ENCODE measurements at places on chromosomes 7 and 10.

DNA sequence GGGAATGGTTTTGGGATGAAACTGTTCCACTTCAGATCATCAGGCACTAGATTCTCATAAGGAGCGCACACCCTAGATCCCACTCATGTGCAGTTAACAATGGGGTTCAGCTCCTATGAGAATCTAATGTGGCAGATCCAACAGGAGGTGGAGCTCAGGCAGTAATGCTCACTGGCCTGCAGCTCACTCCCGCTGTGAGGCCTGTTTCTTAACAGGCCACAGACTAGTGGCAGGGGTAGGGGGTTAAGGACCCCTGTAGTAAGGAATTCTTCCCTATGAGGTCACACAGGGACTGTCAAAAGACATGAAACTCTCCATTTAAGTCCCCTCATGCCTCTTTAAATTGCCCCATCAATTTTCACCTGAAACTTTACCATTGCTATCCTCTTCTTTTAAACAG is 8.0 kb downstream of the HGF start:
- DNase-seq, result no peak

GRCh38 chr10:649445-649797 is 40.0 kb downstream of the DIP2C start:
- no peak for DNase-seq

- no peak for DNase-seq
These were observed 159.9 kb upstream of the EEPD1 start for GRCh38 chr7:35993113-35993512.

DNA sequence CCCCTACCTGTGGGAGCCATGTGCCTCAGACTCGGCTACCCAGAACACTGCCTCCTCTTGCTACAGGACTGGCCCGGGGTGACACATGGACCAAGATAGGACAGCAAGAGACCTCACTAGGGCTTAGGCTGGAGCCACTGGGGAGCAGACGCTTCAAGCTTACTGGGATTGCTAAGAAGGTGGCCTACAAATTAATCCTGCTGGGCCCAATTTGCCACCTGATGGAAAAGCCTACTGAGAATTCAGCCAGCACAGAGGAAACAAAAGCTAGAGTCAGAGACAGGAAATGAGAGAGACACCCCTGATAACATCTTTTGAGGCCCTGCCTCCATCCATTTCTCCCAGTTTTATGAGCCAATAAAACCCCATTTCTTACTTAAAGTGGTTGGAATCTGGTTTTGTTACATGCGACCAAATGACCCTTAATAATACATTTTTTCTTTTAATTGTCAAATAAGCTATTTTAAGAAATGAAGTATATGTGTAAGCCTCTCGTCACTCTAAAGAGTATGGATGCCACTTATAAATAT is 282.1 kb downstream of the CXCL12 start:
- DNase-seq, result no peak

GRCh38 chr10:27446091-27446918 is 57.8 kb upstream of the RAB18 start:
- peak; percentile 57 for DNase-seq

DNA sequence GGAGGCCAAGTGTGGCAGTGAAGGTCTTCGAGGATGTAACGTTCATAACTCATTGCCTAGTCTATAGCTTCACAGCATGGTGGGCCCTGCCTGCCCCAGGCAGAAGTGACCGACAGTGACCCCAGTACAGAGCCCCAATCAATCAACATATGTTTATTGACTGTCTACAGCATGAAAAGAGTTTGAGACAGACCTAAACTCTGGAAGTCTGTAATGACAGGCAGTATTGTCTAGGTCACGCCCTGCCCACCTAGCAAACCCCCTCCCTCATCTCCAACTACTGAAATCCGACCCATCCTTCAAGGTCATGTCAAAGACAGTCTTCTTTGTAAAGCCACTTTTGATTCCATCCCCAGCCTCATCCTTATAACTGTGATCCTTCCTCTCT is 43.9 kb downstream of the LYZL1 start:
- no peak for DNase-seq

DNA sequence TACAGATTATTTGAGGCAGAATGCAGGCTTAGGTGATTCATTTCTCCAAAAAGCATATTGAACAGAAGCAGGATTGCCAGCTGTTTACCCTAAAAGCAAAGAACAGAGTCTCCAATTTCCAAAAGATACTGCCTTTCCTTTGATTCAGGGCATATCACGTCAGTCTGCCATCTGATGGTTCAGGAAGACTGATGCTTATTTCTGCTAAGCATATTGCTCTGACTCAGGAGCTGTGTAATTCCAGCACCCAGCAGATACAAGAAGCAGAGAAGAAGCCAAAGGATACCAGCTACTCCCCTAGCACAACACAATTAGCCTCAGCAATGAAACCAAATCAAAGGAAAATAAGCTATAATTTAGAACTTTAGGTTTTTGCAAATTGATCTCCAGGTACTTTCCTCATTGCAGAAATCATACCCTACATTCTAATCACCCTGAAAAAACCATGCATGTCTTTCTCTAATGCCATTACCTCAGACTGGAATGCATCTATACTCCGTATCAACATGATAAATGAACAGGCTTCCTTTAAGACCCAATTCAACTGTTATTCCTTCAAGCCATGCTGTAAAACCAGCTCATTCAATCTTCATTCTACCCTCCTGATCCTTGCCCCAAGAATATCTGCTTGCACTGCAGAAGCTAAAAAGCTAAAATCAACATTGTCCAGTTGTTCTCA is 55.1 kb downstream of the ABI1 start:
- peak; percentile 31 for DNase-seq

GRCh38 chr7:7817748-7818147 is 99.3 kb upstream of the RPA3 start:
- no peak for DNase-seq

DNA sequence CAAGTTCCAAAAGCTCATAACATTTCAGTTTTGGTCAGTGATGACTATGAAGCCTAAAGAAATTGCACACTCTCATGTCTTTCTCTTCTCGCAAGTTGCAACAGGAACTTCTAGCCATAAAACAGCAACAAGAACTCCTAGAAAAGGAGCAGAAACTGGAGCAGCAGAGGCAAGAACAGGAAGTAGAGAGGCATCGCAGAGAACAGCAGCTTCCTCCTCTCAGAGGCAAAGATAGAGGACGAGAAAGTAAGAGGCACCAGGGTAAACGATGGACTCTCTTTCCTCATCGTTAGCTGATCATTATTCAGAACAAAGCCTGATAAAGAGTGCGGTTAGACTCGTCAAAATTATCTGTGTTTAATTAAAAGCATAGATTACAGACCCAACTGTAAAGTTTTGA is 94.7 kb downstream of the HDAC9 start:
- no peak for DNase-seq

GRCh38 chr10:102242118-102242485 is 790 bp upstream of the PITX3 start:
- no peak for DNase-seq

DNA sequence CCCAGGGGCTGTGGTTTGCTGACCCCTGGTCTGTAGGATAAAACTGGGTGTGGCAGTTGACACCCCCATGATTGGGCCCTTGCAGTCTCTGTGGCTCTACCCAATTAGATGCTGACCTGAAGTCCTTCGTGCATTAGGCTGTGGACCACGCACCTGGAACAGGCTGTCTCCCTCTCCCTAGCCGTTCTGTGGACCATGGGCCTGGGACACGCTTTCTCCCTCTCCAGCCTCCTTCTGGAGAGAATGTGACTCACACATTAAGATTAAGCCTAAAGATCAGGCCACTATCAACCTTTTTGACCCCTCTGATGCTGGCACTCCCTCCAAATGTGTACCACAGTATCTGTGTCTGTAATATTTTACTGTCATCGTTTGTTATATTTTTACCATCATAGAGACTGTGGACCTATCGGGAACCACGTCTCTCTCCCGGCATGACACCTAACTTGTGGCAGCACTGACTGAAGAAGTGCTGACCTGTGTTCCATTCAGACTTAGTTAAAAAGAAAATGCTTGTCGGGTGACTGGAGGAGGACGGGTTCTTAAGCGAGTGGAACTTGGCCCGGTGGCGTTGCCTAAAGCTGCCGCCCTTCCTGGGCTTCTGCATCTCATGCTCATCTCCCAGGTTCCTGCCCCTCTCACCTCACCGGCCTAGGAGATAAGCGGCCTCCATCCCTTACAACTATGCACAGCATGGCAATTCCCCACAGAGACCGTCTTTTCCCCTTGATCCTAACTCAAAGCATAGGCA is 92.8 kb downstream of the WDR37 start:
- no peak for DNase-seq

GRCh38 chr10:96863922-96864543 is 31.9 kb downstream of the LCOR start:
- DNase-seq, result peak; percentile 41

DNA sequence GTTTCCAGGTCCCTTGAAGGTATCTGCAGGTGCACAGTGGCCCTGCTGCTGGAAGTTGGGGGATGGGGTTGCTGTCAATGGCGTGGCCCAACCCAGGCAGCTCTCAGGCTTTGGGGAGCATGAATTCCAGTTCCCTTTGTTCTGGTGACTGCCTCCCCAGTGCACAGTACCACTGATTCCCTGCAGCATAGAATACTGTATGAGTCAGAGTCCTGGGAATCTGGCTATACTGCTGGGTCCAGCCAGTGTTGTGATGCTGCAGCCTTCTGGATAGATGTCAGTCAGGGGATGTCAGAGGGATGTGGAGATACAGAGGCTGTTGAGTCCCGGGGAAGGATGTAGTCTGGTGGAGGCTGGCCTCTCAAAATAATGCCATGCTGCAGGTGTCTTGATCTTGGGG is 99.3 kb downstream of the LANCL2 start:
- peak; percentile 9 for DNase-seq

DNA sequence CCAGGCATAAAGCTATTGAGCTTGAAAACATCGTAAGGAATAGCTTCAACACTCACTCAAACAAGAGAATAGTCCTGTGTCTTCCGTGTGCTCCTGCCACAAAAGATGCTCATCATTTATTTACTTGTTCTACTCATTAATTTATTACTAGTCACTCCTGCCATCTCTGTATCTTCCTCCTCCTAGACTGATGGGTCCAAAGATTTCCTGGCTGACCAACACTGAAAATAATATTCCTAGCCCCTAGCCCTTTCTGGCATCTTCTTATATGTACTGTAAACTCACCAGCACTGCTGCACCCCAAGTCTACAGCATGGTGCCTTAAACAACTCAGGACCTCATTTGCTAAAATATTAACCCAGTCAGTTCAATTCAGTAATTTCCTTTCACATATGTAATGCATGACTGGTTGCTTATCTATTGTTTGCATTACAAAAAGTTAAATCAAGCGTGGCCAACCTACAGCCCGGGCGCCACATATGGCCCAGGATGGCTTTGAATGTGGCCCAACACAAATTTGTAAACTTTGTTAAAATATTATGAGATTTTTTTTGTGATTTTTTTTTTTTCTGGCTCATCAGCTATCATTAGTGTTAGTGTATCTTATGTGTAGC is 86.7 kb upstream of the GSDME start:
- no peak for DNase-seq

GRCh38 chr7:91180746-91181145 is 83.5 kb upstream of the FZD1 start:
- no peak for DNase-seq
